ENCODE measurements at places on chromosomes 7 and 10.

GRCh38 chr7:97446361-97446760, 285.5 kb upstream of the TAC1 start:
- DNase-seq, result no peak

DNA sequence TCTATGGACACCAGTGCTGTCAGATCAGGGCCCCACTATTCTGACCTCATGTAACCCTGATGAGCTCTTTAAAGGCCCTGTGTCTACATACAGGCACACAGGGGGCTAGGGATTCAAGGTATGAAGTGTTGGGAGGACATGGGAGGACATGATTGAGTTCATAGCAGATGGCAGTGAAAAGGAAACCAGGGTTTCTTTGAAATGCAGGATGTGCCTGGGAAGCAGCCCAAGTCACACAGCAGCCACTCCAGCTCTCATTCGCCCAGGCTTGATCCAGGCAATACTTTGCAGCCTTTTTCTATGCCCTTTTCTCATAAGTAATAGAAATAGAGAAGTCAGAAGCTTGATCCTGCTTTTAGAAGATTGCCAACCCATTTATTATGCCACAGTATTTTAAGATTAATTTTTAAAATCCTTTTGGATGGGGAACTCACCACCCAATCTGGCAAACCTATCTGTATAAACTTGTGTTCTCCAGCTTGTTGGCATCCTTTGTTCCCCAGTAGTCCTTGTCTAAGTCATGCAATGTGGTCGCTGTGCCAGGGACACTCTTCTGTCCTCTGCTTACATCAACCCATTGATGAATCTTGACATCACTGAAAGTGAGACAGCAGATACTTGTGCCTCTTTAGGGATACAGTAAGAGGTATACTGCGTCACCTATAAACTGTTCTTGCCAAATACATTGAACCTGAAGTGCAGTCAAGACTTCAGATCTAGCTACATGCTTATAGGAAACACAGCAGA, 95.0 kb downstream of the TAF3 start:
- DNase-seq, result no peak

DNA sequence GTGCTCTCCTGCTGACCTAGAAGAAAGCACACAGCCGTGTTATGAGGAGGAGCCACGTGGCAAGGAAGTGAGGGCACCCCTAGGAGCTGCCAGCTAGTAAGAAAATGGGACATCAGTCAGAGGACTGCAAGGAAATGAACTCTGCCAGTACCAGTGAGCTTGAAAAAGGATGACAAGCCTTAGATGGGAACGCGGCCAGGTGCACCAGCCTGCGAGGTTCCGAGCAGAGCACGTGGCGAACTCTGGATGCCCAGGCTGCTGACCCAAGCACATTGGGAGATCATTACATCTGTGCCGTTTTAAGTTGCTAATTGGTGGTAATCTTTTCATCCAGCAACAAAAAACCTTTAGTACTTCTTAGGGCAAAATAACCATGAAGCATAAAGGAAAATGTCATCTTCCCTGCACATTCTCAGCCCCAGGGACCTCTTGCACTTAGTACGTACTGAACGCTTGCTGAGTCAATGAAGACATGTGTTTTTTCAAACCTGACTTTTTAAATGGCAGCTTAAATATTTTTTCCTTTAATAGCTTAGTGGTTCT, 69.4 kb downstream of the AMZ1 start:
- DNase-seq, result no peak

DNA sequence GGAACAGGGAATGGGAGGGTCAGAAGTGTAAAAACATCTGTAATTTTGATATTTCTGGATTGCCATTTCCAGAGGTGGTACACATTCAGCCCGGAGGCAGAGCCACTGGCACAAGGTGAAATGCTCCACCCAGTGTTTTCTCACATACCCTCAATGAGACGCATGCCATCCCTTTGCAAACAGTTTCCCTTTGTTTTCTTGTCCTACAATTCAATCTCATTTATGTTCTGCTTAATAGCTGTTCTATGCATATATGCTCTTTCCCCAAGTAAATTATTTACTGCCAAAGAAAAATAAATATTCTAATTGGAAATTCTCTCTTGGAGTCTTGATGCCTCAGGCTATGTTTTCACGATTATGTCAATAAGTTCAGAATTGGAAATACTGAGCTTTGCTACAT, 369.7 kb upstream of the AKR1E2 start:
- DNase-seq, result no peak

DNA sequence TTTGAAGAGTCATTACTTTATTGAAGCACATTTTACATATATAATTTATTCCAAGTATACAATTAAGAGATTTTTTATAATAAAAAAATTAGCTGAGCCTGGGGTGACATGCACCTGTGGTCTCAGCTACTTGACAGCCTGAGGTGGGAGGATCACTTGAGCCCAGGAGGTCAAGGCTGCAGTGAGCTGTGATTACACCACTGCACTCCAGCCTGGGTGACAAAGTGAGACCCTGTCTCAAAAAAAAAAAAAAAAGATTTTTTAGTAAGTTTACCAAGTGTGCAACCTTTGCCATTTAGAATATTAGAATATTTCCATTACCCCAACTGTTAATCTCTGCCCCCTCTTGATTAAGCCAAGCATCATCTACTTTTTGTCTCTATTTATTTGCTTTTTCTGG, 196.0 kb downstream of the CCSER2 start:
- DNase-seq, result no peak

DNA sequence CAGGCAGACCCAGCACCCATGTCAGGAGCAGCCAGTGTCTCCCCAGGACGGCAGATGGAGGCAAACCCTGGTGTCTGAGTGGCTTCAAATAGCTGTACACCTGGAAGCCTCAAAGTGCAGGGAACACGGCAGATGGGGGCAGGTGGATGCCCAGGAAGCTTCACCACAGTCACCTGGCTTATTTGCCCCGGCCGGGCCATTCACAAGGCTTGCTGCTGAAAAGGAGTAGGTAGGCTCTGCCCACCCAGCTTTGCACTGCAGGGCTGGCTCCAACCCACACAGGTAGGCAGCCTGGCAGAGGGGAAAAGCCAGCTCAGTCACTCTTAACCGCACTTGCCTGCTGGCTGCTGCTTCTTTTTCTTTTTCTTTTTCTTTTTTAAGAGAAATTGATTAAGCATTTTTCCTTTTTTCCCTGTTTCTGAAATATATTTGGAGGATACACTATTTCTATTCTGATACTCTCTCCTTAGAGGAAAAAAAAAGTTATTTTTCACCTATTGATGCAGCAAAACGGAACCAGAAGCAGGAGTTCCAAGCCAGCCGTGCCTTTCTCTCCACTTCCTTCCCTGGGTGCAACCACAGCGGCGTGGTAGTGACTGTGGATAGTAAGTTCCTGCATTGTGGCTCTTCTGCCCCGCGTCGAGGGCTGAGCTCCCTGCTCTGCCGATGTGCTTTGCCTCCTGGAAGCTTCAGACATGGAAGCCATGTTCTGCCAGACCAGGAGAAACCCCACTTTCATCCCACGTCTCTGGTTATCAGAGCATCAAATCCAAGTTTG, 118.3 kb downstream of the KLF6 start:
- no peak for DNase-seq

DNA sequence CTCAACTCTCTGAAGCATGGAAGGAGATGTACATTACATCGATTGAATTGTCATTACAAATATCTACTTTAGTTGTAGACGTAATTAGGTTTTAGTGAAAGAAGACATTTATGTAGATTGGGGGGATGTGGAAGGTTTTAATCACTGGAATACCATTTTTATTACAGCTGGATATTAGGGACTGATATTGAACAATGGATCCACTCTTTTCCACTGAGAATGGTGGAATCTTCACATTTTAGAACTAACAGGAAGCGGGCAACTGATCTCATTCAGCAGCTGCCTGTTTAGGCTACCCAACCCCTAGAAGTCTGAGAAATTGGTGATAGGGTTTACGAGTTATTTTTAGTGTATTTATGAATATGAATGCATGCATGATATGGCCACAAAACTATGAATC, 336.2 kb upstream of the LRGUK start:
- no peak for DNase-seq

DNA sequence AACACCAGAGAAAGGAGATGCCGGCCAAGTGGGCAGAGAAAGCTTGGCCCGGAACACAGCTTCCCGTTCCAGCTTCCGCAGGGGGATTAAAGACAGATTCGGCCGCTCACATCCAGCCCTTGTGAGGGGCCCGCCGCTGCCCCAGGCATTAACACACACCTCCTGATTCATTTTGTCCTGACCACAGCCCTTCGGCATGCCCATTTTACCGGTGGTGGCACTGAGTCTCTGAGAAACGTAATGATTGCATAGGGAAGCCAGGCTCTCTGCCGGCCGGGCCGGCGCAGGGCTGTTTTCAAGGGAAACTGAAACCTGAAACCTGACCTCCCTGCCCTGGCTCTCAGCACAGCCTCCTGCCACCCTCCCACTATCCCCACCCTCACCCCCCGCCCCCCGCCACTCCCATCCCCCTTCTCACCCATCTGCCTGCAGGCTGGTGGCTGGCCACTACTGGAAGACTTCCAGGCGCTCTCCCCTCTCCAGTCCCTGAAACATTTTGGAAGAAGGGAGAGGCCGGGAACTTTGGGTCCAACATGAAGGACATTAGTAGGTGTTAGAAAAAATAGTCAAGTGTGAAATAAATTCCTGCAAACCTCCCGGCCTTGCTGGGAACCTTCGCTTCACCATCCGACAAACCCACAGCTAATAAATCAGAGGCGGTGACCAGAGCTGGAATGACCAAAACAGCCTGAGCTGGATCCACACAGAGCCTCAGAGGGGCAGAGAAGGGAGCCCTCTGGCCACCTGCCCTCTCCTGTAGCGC, 83.5 kb upstream of the CUX1 start:
- no peak for DNase-seq

GRCh38 chr10:4813023-4813422, 13.0 kb upstream of the AKR1E2 start:
- no peak for DNase-seq

DNA sequence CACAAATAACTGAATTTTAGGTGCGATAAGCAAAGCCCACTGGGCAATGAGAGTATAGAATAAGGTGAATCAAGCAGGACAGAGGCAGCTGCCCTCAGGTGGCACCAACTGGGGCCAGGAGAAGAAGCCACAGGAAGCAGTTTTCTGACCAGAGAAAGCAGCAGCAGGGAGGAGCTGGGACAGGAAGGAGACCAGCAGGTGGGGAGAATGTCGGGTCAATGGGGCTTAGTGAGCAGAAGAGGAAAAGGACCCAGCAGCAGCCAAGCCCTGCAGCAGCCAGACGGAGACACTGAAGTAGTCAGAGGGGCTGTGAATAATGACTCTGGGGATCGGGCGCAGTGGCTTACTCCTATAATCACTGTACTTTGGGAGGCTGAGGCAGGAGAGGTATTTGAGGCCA, 209.6 kb upstream of the SH2B2 start:
- DNase-seq, result no peak

- DNase-seq, result no peak
Measured at GRCh38 chr7:151271699-151272355, 23.3 kb upstream of the SMARCD3 start.

- no peak for DNase-seq
Measured at GRCh38 chr10:71451754-71452153, 55.0 kb downstream of the CDH23 start.

DNA sequence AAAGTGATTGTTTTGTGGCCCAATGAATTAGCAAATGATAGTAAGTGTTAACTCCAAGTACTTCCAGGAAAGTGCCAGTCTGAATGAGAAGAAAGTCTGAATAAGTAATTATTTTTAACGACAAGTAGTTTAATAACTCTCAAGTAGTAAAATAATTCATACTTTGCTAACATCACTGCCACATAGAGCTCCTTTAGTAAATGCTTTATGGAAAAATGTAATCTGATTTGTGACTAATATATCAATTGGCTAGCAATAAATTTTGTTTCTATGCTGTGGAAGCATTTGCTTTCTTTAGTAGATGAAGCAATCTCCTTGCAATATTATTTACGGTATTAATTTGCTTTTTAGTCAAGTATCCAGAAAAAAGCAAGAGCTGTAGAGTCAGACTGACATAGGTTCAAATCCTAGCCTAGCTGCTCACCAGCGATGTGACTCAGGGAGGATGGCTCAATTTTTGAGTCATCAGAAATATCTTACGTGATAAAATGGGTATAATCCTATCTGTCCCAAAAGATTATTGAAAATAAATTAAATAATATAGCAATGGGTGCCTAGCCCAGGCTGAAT, 329.3 kb downstream of the FGFR2 start:
- no peak for DNase-seq

- no peak for DNase-seq
Measured at GRCh38 chr7:56127241-56127975, 11.2 kb upstream of the NUPR2 start.

DNA sequence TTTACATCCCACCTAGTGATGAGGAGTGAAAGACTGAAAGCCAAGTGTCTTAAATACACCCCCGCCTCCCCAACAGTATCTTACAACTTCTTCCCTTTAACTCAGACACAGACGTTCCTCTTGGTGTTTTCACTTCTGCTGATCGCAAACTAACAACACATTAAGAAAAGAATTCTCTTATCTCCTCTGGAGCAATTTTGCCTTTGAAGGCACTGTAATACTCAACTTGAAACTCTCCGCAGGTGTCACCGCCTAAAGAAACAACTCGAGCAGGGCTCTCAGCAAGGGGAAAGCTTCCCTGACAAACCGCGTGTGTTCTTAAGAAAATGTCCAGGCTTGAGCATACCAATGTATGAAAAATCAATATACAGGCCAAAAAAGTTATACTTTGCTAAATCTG, 452 bp downstream of the SEMA3C start:
- DNase-seq, result no peak

- DNase-seq, result no peak
Measured at GRCh38 chr10:124882313-124882712, 59.6 kb upstream of the ZRANB1 start.

- DNase-seq, result no peak
Measured at GRCh38 chr10:104299031-104299904, 30.3 kb downstream of the GSTO2 start.

DNA sequence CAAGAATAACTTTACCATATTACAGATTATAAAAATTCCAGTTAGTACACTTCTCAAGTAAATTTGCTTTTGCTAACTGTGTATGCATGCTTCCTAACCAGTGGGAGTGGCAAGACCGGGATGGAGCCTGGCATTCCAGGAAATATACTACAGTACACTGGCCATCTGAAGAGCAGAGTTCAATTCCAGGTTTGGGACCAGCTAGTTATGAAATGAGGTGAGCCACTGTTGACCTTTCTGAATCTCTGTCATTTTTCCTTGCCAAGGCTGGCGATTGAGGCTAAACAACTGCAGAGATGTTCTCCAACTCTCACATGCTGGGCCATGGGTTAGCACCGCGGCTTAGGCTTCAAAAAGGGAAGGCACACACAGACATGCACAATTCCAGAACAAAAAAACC, 258.2 kb downstream of the GLI3 start:
- DNase-seq, result no peak

- no peak for DNase-seq
Measured at GRCh38 chr7:113314594-113314993, 196.2 kb upstream of the SMIM30 start.

GRCh38 chr7:19235680-19236079, 90.5 kb upstream of the FERD3L start:
- DNase-seq, result no peak

- no peak for DNase-seq
Measured at GRCh38 chr10:69446229-69446628, 5.0 kb upstream of the TSPAN15 start.

DNA sequence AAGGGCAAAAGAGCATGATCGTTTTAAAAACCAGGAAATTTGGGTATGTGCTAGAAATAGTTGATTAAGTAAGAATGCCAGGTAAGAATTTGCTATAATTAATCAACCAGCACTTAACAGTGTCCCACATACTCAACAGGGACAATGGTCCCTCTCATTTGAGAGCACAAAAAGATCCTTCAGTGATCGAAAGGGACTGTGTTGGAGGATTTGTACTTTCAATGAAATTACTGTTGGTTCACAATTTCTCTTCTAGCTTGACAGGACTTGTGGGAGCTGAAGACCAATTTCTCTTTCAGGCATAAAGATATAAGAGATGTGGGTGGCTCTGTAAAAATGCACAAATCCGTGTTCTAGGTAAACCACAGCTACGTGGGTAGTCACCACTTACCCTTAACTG, 12.5 kb upstream of the PLEKHS1 start:
- no peak for DNase-seq

All from fibroblast of skin of left quadriceps (primary cell).